Large intestine (tissue), 12 donors: ENCODE measurements at places on chromosomes 4 and X.

- DNase-seq: no peak
Observed at GRCh38 chr4:107837317-107837716, 12.6 kb downstream of the SGMS2 start.

- no peak for DNase-seq
Observed at GRCh38 chr4:112325530-112325929, 28.4 kb downstream of the ALPK1 start.

DNA sequence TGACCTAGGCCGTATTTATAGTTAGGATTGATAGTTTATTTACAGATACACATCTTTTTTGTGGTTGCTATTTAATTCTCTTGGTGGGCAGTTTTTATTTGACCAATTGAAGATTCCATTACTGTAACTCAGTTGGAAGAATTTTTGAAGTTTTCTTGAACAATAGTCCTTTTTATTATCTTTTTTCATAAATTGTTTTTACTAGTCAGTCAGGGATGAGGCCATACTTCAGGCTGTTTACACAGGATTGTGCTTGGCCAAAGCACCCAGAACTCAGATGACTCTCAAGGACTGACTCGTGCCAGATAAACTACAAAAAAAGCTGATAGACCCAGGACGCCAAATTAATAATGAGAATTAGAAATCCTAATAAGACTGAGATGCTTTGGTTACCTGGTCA lies 7.0 kb downstream of the HERC3 start:
- no peak for DNase-seq

DNA sequence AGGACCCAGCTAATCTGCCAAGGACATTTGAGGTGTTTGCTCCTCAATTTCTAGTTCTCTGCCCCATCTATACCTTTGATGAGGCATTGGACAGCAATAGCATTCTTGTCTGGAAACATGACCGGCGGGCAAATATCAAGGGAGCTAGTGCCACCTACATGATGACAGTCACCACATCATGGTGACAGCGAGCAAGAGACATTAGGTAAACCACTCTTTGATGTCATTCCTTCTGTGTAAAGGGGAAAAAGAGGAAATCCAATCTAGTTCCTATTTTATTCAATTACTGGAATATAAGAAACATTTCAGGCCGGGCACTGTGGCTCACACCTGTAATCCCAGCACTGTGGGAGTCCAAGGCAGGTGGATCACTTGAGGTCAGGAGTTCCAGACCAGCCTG lies 20.7 kb upstream of the IL13RA1 start:
- DNase-seq: no peak

GRCh38 chr4:138269175-138269574 lies 27.0 kb upstream of the SLC7A11 start:
- DNase-seq: no peak

DNA sequence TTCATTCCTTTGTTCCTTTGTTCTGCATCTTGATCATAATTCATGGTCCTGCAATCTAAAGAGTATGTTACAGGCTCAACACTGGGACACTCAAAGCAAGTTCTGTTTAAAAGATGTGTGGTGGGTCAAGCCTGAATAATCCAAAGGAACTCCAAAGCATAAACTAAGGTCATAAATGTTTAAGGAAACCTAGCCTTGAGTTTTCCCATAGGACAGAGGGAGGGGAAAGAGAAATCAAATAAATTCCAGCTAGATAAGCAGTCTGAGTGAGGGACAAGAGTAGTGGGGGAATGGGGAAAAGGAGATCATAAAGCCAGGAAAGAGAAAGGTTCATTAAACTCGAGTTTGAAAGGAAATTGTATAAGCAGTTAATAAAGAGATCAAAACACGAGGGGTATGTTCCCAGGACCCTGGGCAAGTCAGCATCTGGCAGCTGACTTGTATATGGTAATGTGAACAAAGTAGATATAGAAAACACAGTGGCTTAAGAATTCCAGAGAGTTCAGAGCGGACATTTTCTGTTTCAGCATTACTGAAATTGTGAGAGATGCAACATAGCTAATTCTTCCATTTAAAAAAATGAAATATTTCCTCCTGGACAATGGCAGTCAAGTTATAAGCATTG lies 125.8 kb upstream of the EDNRA start:
- no peak for DNase-seq
